ENCODE measurements at places on chromosomes 1 and 21.

DNA sequence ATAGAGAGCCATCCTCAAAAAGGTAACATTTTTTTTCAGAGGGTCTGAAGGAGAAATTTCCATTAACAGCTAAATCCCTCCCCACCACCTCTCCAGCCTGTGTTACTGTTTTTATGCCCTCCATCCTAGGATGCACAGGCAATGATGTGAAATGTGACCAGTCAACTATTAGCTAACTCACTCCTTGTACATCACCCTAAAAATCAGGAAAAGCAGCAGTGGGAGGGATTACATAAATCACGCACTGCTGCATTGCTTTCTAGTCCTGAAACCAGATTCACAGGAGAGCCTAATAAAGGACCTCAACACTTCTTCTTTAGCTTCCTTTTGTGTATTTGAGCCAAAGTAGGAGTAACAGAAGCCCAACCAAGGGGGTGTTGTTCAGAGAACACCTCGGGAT is 66.3 kb downstream of the LMO4 start:
- no peak for DNase-seq

GRCh38 chr1:34829250-34829649 is 30.3 kb downstream of the SMIM12 start:
- no peak for DNase-seq

GRCh38 chr1:248823517-248824001 is 2.2 kb downstream of the SH3BP5L start:
- no peak for DNase-seq

DNA sequence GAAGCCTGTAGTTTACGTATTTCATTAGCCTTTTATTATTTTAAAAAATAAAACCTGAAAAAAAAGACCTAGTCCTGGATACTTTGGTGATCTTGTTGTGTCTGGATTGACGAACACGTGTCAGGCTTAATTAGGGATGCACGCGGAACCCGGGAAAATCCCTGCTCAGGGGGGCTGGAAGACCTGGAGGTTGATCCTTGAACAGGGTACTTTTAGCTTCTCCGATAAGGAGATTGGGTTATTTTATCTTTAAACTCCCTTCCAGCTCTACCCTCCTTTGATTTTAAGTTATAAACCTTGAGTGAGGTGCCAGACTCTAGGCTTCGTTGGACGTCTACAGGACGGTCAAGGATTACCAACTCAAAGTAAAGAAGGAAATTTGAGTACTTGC is 552 bp upstream of the ZNF691 start:
- no peak for DNase-seq

DNA sequence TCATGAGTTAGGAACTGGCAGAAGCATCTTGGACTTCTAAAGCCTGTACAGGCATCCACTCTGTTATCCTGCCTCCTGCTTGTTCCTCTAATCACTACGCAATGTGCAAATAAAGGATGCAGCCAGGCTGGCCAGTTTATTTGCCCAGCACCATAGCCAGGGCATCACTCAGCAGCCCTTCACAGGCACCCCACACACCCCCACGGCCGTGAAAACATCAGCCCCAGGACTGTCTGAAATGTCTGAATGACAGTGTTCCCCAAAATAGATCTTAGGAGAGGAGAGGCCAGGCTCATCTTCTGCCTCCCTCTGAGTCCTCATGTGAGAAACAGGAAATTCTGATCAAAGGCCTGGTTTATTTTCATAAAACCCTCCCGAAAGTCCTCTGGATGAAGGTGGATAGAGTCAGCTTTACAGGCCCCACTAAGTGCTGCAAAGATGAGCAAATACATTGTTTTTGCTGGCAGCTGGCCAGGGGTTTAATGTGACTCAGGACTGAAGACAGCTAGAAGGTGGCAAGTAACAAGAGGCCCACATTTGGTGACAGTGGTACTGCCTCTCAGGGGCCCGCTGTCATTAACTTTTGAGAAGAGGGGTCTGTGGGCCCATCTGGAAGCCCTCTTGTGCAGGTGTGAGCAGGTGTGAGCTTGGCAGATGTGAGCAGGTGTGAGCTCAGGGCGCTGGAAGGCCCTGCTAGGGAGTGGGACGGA is 32.9 kb downstream of the GRHL3 start:
- DNase-seq: no peak

DNA sequence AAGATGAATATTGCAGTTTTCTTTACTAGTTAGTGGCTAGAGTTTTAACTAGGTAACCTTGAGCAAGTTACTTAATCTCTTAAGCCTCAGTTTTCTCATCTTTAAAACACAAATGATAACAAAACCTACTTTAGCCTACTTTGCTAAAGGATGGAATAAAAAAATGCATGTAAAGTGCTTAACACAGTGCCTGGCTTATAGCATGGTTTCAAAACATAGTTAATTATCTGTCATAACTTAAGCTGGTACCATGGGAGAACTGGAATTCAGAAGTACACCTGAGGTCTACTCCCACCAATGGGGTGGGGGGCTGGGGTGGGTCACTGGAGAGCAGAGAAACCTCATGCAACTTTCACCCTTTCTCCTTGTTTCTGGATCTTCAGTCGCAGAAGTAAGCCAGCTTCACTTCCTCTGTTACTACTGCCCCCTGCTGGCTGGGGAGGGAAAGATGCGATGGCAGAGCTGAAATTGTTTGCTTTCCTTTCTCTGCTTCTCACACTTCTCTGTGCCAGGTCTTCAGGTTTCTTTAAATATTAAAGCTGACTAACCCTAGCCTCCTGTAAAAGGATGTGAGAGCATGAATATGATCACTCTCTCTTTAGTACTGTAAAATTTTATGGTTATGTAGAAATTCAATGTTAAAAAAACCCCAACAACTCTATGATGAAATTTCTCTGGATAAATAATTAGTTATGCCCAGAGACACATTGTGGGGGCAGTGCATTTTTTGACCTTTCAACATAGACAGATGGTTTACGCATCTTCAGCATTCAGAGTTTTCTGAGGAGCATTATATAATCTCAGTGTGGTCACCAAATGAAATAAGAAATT is 324.2 kb downstream of the HLX start:
- peak; percentile 34 for DNase-seq

DNA sequence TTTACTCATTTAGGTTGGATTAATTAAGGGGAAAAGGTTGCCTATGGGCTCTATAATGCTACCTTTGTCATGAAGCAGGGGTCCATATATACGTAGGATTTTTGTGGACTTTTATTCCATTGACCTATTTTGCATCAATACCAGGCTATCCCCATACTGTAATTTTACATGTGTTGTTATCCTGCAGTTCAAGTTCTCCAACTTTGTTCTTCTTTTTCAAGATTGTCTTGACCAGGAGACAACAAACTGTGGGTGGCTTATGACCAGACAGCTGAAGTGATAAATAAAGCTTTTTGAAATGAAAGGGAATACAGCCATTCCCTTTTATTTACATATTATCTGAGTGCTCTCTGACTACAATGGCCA is 345.7 kb downstream of the BARHL2 start:
- DNase-seq: no peak

Measured in effector CD8-positive, alpha-beta T cell (primary cell).